ENCODE measurements at places on chromosomes 11 and 22. TPM values are rescaled to one million over a fixed set of nuclear protein-coding genes. Genes with fewer than 3 reads are reported as not detected.

- DNase-seq, result no peak
Observed at GRCh38 chr11:91641153-91641552, 583.5 kb upstream of the FAT3 start.

- DNase-seq, result peak; percentile 43
Observed at GRCh38 chr11:33942954-33943353, 51.1 kb upstream of the LMO2 start.

DNA sequence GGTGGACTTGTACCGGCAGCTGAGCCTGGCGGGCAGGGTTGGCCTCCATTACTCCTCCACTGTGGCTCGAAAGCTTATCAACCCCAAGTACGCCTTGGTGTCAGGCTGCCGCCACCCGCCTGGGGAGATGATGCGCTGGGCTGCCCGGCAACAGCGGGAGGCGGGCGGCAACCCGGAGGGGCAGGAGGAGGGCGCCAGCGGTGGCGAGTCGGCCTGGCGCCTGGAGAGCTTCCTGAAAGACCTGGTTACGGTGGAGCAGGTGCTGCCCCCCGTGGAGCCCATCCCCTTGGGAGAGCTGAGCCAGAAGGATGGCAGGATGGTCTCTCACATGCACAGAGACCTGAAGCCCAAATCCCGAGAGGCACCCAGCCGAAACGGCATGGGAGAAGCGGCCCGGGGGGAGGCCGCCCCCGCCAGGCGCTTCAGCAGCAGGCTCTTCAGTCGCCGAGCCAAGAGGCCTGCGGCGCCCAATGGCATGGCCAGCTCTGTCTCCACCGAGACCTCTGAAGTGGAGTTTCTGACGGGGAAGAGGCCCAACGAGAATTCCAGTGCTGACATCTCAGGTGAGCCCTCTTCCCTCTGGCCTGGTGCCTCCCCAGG, 26.7 kb downstream of the FAM83F start:
- DNase-seq, result no peak

- DNase-seq, result no peak
Observed at GRCh38 chr22:16783930-16784354, 41.3 kb downstream of the XKR3 start.

The OR51E2 gene
- not detected for total RNA-seq

Measured in renal cortical epithelial cell (primary cell).